Mucosa of gallbladder (tissue), 1 donor: ENCODE measurements at places on chromosomes 7 and 10. TPM values are rescaled to one million over a fixed set of nuclear protein-coding genes. Genes with fewer than 3 reads are reported as not detected.

Gene CABCOCO1
- 0.75 TPM for total RNA-seq

Gene WNT8B
- total RNA-seq = not detected

Gene LRRC4
- total RNA-seq = 3.8 TPM

Gene AP5Z1
- total RNA-seq = 45.0 TPM

Gene CCDC172
- total RNA-seq = not detected

Gene IL2RA
- 1.4 TPM for total RNA-seq

Gene ZNF365
- total RNA-seq = 0.40 TPM

Gene ADIRF
- 25.4 TPM for total RNA-seq

Gene ZKSCAN5
- total RNA-seq = 8.0 TPM

Gene ZNF117
- 31.6 TPM for total RNA-seq

Gene CEP55
- 1.3 TPM for total RNA-seq

Gene STMP1
- 35.2 TPM for total RNA-seq

Gene PNLIP
- total RNA-seq = 5.4 TPM

Gene TAS2R41
- not detected for total RNA-seq

Gene UCN3
- 0.58 TPM for total RNA-seq

Gene NOM1
- total RNA-seq = 12.8 TPM

Gene WIPF3
- 11.2 TPM for total RNA-seq

Gene TUBB8
- total RNA-seq = not detected

Gene OIT3
- 0.40 TPM for total RNA-seq

Gene SPACDR
- total RNA-seq = 1.2 TPM

Gene PNLIPRP1
- 2.1 TPM for total RNA-seq

Gene SPOCK2
- 250 TPM for total RNA-seq
